ENCODE measurements at places on chromosomes 6 and 20.
A peak's percentile ranks its signal among the peaks of the same experiment; 100 is the strongest.

DNA sequence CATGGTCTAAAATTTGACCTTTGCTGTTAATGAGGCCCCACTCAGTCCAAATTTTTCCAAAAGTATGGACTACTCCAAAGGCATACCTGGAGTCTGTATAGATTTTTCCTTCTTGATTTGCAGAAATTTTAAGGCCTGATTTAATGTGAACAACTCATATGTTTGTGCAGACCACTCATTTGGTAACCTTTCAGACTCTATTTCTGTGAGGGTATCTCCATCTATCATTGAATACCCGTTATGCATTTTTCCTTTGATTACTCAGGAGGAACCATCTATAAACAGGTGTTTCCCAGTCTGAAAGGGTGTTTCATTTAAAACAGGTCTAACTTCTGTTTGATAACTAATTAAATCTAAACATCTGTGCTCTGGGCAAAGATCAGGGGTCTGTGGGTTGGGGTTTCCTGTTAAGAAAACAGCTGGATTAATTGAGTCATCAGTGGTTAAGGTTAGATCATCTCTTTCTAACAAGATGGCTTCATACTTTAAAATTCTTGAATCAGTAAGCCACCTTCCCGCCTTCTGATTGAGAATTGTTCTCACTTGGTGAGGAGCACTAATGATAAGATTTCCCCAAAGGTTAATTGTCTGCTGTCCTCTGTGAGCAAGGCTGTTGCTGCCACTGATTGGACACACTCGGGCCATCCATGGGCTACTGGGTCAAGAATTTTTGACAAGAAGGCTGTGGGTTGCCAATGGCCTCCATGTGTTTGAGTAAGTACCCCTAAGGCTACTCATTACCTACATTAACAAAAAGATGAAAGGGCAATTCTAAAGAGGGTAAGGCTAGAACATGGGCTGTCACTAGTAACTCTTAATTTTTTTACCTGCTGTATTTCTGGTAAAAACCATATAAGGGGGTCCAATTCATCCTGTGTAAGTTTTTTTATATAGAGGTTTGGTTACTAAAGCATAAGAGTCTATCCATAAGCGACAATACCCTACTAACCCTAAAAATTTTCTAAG, 24.1 kb downstream of the HLA-B start:
- no peak for DNase-seq

- DNase-seq = no peak
Observed at GRCh38 chr20:35643045-35643444, 21.7 kb downstream of the CPNE1 start.

GRCh38 chr6:78709021-78709420, 158.3 kb upstream of the IRAK1BP1 start:
- DNase-seq = no peak

- no peak for DNase-seq
Observed at GRCh38 chr6:40743690-40744446, 156.7 kb upstream of the LRFN2 start.

GRCh38 chr6:15508931-15509330, 153.9 kb downstream of the DTNBP1 start:
- no peak for DNase-seq

- DNase-seq = peak; percentile 84
Observed at GRCh38 chr6:16909658-16910360, 148.5 kb upstream of the ATXN1 start.

- no peak for DNase-seq
Observed at GRCh38 chr6:3506200-3506599, 49.4 kb upstream of the SLC22A23 start.

DNA sequence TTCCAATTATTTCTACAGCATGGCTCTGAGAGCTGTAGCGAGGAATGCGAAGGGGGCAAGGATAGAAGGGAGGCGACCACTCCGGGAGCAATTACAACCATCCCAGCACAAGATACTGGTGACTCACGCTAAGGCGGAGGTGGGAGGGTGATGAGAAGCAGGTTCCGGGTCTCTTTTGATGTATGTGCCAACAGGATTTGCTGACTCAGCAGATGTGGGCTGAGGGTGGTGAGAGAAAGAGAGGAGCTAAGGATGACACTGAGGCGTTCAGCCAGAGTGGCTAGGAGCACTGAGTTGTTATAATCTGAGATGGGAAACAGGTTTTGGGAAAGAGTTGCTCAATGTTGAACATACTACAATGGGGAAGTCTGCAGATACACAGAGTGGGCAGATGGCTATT, 9.3 kb upstream of the TXNDC5 start:
- no peak for DNase-seq

GRCh38 chr20:3560578-3560977, 89.8 kb downstream of the ATRN start:
- DNase-seq = no peak

- no peak for DNase-seq
Observed at GRCh38 chr6:1904898-1905297, 295.2 kb downstream of the FOXC1 start.

DNA sequence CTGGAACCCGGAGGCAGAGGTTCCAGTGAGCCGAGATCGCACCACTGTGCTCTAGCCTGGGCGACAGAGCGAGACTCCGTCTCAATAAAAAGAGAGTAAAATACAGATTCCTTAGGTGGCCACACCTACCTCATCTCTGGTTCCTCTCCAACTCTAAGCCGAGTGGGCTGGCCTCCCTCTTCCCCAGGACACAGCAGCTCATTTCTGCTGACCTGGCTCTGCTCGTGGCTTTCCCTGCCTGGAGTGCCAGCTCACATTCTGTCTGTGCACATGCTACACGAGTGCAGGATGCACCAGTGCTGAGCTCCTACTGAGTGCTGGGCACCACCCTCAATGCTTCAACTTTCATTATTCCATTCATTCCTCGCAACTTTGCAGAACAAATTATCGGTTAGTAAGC, 28.8 kb downstream of the EFCAB8 start:
- no peak for DNase-seq

DNA sequence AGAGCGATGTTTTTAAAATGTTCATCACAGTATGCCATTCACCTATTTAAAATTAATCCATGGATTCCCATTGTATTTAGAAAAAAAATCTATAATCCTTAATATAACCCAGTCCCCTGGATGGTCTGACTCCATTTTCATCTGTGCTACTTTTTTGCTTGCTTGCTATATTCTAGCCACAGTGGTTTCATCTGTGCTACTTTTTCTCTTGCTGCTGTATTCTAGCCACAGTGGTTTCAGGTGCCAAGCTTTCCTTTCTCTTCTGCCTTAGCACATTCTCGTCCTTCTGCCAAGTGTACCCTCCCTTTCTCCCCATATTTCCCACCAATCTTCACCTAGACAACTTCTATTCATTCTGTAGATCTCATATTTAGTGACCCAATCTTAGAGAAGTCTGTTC, 33.3 kb upstream of the SOX4 start:
- DNase-seq = no peak

DNA sequence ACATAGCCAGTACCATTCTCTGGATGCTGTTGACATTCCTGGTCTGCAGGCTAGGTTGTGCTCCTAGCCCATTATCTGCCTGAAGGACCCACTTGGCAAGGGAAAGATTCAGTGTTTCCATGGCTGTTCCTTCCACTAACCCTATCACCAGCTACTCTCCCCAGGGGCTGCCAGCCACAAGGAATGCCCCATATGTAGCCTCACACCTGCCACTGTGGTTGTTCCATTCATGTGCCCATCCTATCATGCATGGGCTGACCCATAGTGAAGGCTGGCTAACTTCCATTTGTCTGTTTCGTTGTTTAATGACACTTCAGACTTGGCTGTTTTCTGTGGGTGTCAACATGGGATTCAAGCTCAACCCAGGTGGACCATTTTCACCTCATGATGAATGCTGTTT, 25.6 kb upstream of the HLA-A start:
- no peak for DNase-seq

- no peak for DNase-seq
Observed at GRCh38 chr6:136607204-136607931, 57.1 kb upstream of the MAP7 start.

- DNase-seq = no peak
Observed at GRCh38 chr6:124825564-124825963, 136.7 kb upstream of the RNF217 start.

DNA sequence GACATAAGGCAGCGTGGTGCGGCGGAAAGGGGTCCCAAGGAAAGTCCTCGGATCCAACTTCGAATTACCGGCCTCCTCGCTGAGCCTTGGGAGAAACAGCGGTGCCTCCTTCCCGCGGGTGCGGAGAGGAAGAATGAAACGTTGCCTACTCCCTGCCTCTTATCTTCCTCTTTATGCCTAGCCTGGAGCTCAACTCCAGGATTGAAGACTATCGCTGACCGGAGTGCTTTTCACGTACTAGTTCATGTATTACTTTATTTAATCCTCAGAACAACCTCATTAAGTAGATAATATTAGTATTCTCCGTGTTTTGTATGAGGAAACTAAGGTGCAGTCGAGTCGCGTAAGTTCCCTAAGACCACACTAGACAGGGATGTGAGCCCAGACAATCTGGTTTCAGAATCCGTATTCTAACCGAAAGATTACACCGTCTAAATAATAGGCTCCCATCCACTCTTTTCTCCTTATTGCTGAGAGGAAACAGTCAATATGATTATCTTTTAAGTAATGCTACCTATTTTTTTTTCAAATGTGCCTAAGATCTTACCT, 793 bp upstream of the PDSS2 start:
- no peak for DNase-seq

DNA sequence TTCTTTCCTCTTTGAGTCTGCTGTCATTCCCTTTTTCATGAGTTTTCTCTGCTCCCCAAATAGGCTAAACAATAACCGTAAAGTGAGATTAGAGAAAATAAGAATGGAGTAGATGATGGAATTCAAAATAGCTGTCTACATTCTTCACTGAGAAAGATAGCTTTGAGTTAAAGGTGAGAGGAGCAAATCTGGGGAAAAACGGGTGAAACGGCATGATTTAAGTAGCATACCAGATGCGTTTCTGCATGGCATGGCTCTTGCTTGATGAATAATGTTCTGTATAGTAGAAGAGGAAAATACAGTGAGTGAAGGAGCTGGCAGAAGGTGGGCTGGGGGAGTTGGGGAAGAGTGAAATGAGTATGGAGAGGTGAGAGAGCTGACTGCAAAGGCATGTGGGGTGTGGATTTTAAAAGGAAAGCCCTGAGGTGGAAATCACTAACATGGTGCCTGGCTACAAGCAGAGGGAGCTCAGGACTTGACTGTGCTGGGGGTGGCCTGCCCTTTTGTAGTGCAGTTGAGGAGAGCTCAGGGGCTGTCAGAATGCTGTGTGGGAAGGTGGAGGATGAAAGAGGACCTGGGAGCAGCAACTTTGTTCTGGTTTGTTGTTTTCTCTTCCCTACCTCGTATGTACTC, 8.8 kb downstream of the BICRAL start:
- DNase-seq = no peak

DNA sequence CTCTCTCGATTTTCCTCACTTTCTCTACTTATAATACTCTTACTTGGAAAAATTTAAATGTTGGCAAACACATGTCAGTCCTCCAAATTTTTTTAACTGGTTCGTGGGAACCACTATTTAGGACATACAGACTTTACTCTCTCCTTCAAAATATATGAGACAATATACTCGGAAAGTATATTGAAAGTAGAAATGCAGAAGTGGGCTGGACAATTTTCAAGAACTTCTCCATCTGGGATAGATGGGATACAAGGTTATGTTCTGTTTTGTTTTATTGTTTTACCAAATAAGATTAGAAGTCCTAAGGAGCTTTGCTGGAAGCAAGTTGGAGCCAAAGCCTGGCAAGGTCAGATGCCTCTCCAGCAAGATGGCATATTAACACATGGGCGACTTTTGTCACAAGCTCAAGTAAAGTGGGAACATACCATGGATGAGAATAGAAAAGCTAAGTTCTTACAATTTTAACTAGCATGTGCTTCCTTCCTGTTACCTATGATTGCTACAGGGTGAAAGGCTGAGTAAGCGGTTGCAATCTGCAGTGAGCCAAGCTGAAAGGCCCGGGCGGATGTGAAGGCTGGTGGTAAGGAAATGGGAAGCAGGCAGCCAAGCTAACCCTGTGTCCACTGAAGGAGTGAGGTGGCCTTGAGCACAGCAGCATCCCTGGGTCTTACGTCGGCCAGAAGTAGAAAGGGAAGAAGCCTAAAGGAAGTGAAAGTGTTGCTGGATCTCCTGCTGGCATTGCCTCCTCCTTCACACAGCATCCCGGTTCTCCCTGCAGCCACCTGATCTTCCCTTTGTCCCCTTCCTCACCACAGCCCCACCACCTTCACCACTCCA, 7.1 kb downstream of the MAP3K5 start:
- DNase-seq = no peak

DNA sequence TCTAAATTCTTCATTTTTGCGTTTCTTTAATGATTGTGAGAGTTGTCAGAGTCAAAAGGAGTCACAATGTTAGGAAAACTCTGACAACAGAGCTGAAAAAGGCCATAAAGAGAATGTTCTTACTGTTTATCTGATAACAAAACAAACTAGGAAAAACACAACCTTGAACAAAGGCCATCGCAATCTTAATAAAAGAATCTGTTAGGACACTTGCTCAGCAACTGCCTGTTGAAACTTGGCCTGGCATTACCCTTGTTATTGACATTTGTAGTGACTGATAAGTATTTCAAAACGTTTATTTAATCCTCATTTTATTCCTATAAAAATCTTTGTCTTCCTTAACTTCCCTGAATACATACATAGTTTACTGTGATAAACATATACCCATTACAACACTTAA, 15.7 kb downstream of the GSTA1 start:
- DNase-seq = no peak

DNA sequence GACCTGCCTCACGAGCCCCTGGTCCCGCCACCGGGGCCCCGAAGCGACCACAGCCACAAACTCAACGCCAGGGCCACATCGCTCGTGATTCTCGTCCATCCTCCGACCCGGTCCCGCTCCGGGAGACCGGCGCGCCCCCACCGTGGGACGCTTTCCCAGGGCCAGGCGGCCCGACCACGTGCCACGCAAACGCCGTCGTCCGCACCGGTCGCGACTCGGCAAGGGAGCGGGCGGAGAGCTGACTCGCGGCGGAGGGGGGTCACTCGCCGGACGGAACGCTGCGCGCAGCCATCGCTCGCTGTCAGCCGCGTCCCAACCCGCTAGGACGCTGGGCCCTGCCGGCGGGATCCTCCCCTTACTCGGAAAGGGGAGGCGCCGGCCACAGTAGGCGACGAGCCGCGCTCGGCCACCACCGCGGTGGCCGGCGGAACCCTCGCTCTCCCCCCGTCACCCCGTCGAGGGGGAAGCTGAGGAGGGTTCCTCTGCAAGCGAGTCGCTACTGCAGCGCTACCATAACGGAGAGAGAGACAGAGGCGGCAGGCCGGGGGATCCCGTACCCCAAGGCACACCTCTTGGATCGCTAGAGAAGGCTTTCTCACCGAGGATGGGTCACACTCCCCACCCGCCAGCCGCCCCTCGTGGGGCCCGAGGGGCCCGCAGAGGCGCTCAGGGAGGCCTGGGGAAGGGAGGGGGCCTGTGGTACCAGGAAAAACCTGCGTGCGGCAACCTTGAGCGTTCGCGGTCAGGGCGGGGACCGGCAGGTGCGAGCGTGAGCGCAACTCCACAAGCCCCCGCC, 511.8 kb upstream of the ZNF337 start:
- DNase-seq = no peak

DNA sequence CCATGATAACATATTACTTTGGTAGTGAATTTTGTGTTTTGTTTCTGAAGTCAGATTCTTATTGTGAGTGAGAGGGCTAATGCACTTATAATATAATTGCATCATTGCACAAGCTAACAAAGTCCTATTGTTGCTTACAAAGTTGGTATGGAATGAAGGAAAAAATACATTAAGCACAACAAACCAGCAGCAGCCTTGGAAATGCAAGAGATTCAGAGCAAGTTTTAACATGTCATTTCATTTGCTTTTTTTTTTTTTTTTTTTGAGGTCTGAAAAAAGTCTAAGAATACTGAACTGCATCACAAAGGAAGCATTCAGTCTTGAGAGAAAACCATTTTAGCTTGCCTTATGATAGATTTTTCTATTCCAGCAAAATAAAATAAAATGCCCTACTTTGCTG, 57.6 kb downstream of the PLCB4 start:
- no peak for DNase-seq

All from AG09309 (cell line).